Tongue (tissue), 3 donors: ENCODE measurements at places on chromosomes 3 and 15.

GRCh38 chr3:107384907-107385306 lies 7.7 kb downstream of the CCDC54 start:
- DNase-seq = no peak

- no peak for DNase-seq
These were observed 29.4 kb upstream of the AP4E1 start for GRCh38 chr15:50879016-50879617.

GRCh38 chr3:30672959-30673358 lies 66.6 kb downstream of the TGFBR2 start:
- DNase-seq = no peak

GRCh38 chr3:105821433-105821832 lies 47.4 kb downstream of the CBLB start:
- DNase-seq = no peak

GRCh38 chr3:18405141-18405540 lies 20.0 kb downstream of the SATB1 start:
- no peak for DNase-seq

DNA sequence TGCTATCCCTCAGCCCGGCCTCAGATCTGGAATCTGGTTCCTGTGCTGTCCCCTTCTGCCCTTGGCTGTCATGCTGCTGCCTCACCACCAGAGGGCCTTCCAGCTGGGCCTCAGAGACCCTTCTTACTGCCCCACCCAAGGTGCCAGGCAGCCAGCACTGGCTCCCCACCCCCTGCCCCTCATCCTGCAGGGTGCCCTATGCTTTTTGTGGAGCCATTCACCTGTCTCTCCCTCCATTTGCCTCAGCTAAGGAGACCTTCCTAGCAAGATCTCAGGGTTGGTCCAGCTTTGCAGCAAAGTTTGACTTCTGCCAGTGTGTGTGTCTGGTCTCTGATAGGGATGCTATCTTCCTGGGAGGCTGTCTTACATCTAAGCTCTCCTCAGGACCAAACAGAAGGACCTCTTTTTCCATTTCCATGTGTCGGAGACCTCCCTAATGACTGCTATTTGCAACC lies 1.9 kb upstream of the VWA5B2 start:
- no peak for DNase-seq

GRCh38 chr15:85597155-85597815 lies 197.4 kb downstream of the KLHL25 start:
- no peak for DNase-seq

- DNase-seq = no peak
These were observed 186.8 kb downstream of the SLCO3A1 start for GRCh38 chr15:92040350-92040749.

- DNase-seq = peak; percentile 33
These were observed 21.6 kb downstream of the SAMMSON start for GRCh38 chr3:70020906-70021660.

DNA sequence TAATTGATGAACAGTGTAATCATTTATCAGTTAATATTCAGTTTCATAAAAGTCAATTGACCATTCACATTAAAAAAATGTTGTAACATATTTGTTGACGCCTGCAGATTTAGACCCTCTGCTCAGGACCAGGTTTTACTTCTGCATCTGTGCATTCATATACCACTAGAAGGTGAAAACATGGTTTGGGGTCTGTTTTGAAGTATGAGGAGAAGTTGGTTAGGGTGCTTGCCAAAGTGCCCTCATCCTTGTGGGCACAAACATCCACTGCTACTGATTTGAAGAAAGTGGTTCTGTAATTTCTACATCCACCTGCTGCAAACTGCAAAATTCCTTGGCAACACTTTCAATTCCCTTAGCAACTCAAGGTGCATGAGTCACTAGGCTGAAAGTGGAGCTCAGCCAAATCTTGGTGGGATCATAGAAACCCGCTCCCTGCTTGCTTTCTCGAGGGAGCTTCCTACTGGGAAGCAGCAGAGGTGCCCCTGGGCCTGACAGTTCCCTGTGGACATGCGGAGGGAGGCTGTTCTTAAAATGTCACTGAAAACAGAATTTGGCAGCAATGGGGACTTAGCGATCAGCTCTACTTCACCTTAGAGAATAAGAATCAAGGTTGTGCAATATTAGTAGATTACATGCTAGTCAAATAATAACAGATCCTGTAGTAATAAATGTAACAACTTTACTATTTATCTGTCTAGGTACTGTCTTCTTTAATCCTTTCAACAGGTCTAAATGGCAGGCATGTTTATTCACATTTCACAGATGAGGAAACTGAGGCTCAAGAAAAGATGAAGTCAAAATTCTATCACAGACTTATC lies 301.0 kb upstream of the TBL1XR1 start:
- no peak for DNase-seq

DNA sequence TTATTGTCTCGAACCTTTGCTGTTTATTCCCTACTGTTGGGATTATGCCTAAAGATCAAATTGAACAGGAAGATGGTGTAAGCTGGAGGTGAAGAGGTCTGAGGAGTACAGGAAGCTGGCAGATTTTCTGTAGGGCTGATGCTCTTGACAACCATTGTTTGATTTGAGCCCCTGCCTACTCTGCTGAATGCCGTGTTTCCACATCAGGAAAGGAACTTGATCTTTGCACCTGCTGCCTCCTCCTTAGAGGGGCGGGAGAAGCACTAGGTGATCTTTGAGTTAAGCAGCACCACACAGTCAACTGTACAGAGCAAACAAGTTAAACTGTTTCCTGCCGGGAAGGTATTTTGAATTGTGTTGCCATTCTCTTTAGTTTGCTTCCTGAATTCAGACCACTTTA lies 364.6 kb upstream of the EPHA6 start:
- DNase-seq = peak; percentile 0

GRCh38 chr3:9769426-9770275 lies at the start of gene CAMK1:
CAMK1 (minus strand) TSS chr3:9769947; CDS start chr3:9767749, 2,198 bp downstream.
- DNase-seq = peak; percentile 87

GRCh38 chr3:168272343-168272985 lies 176.7 kb upstream of the GOLIM4 start:
- no peak for DNase-seq

GRCh38 chr15:100879464-100880138 lies at the start of gene ALDH1A3:
ALDH1A3 (plus strand) TSS chr15:100879831; CDS start chr15:100879908, 77 bp downstream.
- peak; percentile 67 for DNase-seq

DNA sequence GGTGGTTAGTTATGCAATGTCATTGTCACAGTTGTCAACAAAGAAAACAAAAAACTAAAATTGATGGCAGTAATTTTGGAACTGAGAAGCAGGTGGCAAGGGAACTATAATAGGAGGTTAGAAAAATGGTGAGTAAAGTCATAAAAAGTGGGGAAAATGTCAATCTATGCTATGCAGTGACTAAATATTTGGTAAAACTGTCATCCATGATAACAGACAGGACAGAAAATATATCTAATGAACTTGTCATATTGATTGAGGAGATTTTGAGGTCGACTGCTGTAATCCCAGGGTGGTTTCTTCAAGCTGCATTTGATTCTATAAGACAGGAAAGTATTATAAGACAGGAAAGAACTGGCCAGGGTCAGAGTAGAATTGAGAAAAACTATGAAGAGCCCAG lies 998.4 kb downstream of the IGSF11 start:
- DNase-seq = no peak

DNA sequence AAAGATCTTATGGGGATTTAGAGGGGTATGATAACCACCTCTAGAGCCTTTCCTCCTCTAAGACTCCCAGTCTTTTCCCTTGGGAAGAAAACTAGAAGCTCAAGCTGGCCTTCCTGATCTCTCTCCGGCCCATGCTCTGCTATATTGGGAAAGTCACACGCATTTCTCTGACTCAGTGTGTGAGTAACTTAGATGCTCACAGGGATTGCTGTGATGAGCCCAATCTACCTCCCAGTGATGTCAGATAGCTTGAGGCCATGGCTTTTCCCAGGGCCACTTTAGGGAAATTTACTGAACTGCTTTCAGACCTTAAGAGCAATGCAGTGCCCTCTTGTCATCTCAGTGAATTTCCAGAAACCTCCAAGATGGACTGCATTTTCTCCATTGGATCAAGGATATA lies 8.6 kb upstream of the ST8SIA2 start:
- no peak for DNase-seq

GRCh38 chr3:194787650-194788049 lies 102.0 kb downstream of the FAM43A start:
- no peak for DNase-seq

DNA sequence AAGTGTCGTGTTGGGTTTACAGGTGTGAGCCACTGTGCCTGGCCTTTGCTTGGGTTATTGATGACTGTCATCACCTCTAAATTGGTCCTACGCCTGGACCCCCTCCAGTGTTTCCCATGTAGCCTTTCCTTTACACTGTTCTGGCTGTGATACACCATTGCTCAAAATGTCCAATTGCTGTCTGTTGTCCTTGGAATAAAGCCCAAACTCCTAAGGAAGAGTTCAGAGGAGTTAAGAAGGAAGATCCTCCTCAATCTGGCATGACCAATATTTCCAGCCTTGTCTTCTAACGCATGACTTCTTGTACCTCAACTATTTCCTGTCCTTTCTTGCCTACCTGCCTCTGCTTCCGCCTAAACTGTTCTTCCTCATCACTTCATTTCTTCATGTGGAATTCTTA lies 113.1 kb downstream of the POLR2M start:
- DNase-seq = no peak

- no peak for DNase-seq
These were observed 160.1 kb upstream of the ATP10A start for GRCh38 chr15:26023231-26023630.

- DNase-seq = no peak
These were observed 236.9 kb downstream of the DTWD1 start for GRCh38 chr15:49857496-49858475.

DNA sequence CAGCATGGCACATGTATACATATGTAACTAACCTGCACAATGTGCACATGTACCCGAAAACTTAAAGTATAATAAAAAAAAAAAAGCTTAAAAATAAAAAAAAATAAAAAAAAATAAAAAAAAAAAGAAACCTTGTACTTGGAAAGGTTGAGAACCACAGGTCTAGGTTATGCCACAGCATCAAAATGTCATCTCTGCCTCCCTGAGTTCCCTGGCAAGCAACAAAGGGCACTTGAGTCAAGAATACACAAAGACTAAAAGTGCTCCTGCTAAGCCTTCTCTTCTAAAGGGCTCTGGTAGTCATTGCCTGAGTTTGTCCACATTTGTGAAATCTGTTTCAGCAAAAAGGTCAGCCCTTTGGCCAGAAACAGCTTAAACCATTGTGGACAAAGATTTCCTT lies 395.8 kb upstream of the CCDC54 start:
- DNase-seq = no peak

DNA sequence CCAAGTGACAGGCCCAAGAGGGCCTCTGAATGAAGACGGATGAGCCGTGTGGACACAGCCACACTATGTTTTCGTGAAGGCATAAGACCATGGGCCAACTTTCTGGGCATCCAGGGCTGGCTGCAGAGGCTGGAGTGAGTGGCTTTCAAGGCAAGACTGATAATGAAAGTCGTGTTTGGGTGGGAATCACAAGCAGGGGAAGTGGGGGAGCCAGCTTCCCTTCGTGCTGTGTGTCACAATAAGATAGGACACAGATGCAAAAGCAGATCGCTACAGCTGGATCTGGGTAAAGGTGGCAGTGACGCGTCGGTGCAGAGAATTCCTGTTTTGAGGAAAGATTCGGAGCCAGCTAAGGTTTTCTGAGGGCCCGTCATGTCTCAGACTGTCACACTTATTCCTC lies 309.8 kb upstream of the CTDSPL start:
- DNase-seq = no peak

GRCh38 chr3:50288387-50289007 lies 3.7 kb downstream of the IFRD2 start:
- no peak for DNase-seq

DNA sequence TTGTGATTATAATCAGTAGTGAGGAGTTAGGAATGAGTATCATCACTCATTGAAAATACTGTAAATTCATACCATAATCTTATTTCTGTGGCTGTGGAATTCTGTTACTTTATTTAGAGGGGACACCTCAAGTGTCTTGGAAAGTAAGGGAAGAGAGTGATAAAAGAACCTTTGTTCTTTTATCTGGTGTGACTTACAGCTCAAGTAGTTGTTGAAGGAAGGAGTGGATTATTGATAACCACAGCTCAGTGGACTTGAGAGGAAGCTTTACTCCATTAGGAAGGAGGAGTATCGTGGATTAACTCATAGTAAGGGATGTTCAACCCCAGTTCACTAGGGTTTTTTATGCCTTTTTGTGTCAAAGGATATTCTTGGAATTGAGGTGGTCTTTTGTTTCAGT lies 32.2 kb upstream of the FAH start:
- no peak for DNase-seq

DNA sequence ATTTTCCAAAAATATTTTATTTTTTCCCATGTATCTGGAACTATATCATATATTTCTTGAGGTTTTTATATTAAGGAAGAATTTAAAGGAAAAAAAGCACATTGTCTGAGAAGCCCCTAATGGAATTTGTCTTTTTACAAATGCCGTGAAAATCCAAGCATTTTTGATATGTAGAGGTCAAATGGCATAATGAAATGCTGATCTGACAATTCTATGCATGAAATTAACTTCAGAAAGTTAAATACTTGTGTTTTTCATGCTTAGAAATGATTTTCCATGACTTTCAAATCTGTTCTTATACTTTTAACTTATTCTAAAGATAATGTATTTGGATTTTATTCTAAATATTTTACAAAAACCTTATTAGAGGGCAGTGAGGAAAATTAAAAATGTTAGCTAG lies 119.2 kb downstream of the NR1I2 start:
- DNase-seq = no peak

DNA sequence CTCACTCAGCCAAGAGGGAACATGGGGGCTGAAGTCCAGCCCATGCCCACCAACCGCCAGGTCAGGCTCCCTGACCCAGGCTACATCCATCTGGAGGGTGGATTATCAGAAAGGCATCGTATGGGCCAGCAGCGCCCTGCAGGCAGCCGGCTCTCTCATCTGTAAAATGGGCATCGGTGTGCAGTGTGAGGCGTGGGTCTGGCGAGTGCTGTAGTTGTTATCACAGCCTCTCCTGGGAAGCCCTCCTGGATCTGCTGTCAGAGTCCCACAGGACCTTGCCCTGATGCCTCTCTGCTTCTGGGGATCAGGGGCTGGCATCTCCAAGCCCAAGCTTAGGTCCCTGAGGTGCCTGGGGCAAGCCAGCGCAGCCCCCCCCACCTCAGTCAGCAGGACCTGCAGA lies 27.4 kb downstream of the CFAP100 start:
- no peak for DNase-seq

DNA sequence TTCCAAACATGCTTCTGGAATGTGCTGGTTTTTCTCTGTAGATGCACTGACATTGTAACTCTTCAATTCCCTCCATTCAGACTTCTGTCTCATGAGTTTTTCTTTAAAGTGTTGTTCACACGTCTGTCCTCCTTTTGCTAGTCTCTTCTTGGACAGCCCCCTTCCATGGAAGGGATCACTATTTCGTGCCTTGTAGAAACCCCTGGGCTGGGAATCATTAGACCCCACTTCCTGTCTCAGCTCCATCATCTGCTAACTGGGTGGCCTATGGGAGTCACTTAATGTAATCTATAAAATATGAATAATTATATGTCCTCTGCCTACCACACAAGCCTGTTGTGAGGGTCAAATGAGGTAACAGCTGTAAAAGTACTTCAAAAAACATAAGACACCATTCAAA lies 110.6 kb downstream of the THSD4 start:
- DNase-seq = no peak

DNA sequence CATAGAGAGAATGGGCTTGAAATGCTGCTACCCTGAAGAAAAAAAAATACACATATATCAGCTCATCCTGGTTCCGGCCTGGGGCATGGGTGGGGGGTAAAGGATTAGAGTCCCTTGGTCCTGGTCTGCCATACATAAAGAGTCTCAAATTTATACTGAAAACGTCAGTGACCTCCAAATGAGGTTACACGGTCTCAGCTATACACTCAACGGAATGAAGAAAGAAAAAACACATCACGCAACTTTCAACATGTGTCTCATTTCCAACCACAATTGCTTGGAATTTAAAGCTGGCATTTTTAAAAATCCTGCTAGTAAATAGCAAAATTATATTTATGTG lies 612.8 kb downstream of the MCTP2 start:
- DNase-seq = no peak
